Spinal cord (tissue), 10 donors: ENCODE measurements at places on chromosomes 2 and 18.
A peak's percentile ranks its signal among the peaks of the same experiment; 100 is the strongest.

GRCh38 chr2:75603477-75603876 is 42.7 kb upstream of the EVA1A start:
- DNase-seq = no peak

- DNase-seq = no peak
Observed at GRCh38 chr18:62396967-62397366, 71.9 kb downstream of the TNFRSF11A start.

DNA sequence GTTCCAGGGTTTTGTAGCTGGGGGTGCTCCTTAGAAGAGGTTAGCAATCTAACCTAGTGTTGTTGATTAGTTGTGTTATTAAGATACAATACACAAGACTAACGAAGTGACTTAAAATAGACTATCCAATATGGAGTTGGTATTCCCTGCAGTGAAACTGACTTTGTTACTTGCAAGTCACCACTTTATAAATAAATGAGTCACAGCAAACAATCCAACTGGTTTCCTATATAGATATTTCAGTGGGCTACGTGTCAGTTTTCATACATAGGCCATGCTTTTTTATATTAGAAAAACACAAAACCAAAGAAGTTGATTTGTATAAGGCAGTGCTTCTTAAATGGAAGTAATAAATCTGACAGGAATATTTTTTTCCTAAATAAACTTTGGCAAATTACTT is 274.0 kb downstream of the CAMKMT start:
- no peak for DNase-seq

DNA sequence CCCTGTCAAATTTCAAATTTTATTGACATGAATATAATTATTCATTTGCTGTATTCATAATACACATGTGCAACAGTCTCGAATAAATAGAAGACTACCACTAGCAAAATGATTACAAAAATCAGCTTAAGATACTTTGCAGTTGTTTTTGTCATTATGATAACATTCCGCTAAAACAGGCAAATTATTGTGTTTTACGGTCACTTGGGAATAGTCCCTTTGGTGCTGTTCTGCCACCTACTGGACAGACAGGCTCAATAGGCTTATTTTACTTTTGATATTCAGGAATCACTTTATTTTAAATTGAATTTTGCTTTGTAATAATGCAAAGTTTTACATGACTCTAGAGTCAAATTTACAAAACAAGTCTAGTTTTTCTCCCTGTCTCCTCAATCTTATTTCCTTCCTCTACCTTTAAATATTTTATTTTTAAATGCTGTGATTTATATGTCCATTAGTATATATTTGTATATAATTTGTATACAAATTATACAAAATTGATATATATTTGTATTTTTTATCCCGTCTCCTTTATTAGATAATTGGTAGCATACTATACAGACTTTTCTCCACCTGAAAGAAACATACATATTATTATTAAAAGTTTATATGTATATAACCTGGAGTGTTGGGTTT is 456.3 kb downstream of the DLGAP1 start:
- peak; percentile 28 for DNase-seq

- DNase-seq = peak; percentile 89
Observed at GRCh38 chr18:78979056-78979729, 425 bp upstream of the SALL3 start.

- no peak for DNase-seq
Observed at GRCh38 chr2:149221898-149222297, 108.5 kb upstream of the LYPD6 start.

- DNase-seq = no peak
Observed at GRCh38 chr18:76544511-76545345, 49.7 kb upstream of the ZNF516 start.

DNA sequence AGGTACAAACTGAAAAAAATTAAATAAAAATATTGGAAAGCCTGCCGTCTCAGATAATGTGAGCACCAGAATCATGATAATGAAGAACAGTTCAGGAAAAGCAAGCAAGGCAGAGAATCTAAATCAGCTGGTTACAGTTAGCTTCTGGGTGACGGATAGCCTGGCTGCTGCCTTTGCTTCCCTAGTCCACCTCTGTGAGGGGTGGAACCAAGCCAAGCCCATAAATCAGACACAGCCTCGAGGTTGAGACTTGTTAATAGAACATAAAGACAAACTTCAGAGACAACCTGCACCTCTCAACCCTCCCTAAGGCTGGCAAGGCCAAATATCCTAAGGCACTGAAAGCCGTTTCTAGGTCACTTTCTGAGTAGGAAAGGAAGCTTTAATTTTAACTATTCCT is 334.7 kb upstream of the SLC39A10 start:
- DNase-seq = no peak

- no peak for DNase-seq
Observed at GRCh38 chr2:195003881-195004471, 653.0 kb upstream of the SLC39A10 start.
